Small intestine (tissue), 16 donors: ENCODE measurements at places on chromosomes 1 and 21. TPM values are rescaled to one million over a fixed set of nuclear protein-coding genes. Genes with fewer than 3 reads are reported as not detected.

SHISA4 gene
- 5.4 TPM for polyA plus RNA-seq

KCNE2 gene
- not detected for polyA plus RNA-seq

SAMSN1 gene
- 2.9 TPM for polyA plus RNA-seq

LMX1A gene
- polyA plus RNA-seq: 0.45 TPM

TMEM61 gene
- 5.4 TPM for polyA plus RNA-seq

CLEC20A gene
- polyA plus RNA-seq: 0.04 TPM

TMEM167B gene
- polyA plus RNA-seq: 18.1 TPM

SYT2 gene
- 1.8 TPM for polyA plus RNA-seq

EFNA3 gene
- 4.5 TPM for polyA plus RNA-seq

NEK2 gene
- 12.5 TPM for polyA plus RNA-seq

REN gene
- not detected for polyA plus RNA-seq

C1orf56 gene
- polyA plus RNA-seq: 2.8 TPM
